Stimulated activated CD4-positive, alpha-beta T cell treated with anti-CD3 and anti-CD28 coated beads, Interleukin-15, amount 100 ng/mL, for 48 hours (primary cell): ENCODE measurements at places on chromosomes 2 and 18.
A peak's percentile ranks its signal among the peaks of the same experiment; 100 is the strongest.

- no peak for DNase-seq
These were observed 17.2 kb downstream of the SH3YL1 start for GRCh38 chr2:246489-247144.

- DNase-seq = no peak
These were observed 274.7 kb upstream of the HNMT start for GRCh38 chr2:137689549-137689948.

DNA sequence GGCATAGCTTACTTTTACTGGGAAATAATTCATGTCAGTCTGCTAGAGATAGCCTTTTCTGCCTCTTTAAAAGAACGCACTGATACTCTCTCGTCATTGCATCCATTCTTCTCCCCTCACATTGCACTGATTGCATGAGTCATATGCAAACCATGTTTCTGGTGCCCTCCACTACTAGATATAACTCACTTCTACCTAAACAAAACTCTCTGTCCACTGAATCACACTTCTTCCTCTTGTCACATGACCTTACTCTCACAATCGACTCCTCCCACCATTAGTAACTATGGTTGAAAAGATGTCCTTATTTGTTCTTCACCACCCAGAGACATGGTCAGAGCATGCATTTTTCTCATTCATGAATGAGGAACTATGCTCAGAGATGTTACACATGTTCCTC, 158.0 kb downstream of the CSRNP3 start:
- no peak for DNase-seq

DNA sequence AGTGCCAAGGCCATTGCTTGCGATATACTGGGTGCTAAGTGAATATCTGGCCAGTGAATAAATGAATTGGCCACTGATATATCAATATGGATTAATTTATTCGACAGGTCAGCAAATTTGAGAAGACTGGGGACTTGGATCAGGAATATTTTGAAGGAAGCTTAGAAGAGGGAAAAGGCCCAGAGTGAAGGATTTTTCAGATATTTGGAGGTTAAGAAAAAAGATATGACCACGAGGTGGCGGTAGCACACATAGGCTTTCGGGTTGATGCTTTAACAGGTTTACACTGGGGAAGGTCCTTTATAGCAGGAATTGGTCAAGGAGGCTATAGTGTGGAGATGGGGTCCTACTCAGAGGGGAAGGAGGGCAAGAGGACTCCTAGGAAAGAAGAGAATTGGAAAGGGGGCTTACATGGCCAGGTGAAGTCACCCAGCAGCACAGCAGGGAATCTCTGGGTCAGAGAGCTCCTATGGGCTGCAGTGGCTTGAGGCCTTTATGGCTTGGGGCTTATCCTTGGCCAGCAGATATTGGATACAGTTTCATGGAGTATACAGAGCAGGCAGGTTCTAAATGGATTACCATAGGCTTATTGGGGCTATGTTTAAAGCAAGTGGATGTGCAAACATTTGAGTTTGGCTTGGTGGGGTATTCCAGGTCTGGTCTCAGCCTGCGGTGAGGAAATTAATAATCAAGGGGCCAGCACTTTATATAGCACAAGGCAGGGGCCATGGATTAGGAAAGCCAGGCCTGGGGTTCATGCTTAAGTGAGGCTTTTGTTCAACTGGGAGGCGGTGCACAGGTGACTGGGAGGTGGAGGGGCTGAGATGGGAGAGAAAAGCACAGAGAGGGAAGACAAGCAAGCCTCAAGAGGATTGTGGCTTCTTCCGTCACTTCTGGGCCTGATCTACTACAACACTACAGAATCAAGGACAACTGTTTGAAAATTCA, 9.7 kb downstream of the IL1RN start:
- peak; percentile 19 for DNase-seq

DNA sequence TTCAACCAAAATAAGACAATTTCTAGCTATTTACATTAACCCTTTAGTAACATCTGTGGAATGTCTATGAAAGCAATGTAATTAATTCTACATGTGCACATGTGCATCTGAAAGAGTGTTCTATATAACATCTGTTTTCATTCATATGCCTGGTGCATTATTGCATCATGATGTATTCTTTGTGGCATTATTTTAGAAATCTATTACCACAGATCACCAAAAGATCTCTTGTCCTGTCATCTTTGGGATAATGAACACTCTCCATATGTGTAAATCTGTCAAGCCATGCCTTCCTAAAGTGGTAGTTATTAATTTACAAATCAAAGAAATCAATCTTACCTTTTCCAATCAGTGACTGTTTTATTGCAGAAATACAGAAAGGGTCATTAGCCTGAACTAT, 86.9 kb downstream of the TRIB2 start:
- no peak for DNase-seq

DNA sequence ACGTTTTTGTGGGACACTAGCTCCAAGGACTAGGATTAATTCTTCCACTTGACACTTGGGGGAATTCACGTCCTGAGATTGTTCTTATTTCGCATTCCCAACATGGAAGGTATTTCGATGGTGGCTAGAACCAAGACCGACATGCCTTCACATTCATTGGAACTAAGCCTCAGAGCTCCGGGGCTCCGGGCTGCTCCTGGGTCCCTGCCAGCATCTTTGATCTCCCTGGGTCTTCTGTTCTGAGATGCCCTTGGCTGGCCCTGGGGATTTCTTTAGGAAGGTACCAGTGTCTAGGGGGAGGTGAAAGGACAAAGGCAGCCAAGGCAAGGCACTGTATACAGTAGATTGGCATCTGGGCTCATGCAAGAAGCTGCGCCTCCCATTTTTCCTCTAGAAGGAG, 76.8 kb downstream of the DYSF start:
- DNase-seq = no peak

GRCh38 chr2:110931648-110932047, 189.1 kb upstream of the BCL2L11 start:
- DNase-seq = no peak
